ENCODE measurements at places on chromosomes 11 and 22.

DNA sequence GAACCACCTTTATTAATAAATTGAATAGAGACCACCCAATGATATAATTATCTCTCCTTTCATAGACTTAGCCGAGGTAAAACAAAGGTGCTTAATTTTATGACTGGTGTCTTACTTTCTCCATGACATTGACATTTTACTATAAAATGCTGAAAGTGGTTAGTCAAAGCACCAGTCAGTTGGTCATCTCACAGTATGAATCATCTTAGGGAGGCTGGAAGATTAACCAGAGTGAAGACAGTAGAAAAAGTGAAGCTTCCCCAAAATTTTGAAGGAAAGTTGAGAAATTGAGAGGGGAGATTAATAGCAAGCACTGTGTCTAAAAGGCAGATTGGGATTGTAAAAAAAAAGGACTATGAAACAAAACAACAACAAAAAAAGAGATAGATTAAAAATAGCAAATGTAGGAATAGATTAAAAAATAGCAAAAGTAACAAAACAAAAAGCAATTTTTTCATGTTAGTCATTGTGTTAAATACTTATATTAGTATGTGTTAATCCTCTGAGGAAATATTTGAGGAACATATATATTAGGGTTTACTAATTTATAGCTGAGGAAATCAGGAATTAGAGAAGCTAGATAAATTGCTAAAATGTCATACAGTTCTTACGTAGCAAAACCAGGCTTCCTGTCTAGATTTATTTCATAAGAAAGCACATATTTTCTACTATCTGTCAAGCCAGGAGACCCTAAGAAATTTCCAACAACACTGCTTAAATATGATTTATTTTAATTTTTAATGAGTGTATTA, 557.3 kb upstream of the ANO5 start:
- no peak for DNase-seq

DNA sequence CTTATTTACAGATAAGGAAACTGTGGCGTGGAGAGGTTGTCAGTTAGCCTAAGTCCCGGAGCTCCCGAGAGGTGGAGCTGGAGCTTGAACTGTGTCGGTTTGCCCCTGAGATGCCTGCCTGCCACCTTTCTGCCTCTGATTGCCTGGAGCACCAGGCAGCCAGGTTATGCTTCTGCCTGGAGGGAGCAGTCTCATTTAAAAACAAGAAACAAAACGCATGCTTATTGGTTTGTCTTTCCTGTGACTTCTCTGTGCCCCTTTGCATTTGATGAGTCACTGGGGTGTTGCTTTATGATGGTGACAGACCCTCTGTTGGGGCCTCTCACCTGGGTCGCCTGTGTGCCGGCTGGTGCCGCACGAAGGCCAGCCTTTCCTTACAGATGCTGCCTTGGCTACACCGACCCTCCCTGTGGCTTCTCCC, 12.2 kb downstream of the AP2A2 start:
- DNase-seq: no peak

GRCh38 chr11:126997196-126997595, 3.4 kb downstream of the KIRREL3 start:
- DNase-seq: no peak

- no peak for DNase-seq
Measured at GRCh38 chr11:73752216-73752867, 8.5 kb downstream of the RAB6A start.

DNA sequence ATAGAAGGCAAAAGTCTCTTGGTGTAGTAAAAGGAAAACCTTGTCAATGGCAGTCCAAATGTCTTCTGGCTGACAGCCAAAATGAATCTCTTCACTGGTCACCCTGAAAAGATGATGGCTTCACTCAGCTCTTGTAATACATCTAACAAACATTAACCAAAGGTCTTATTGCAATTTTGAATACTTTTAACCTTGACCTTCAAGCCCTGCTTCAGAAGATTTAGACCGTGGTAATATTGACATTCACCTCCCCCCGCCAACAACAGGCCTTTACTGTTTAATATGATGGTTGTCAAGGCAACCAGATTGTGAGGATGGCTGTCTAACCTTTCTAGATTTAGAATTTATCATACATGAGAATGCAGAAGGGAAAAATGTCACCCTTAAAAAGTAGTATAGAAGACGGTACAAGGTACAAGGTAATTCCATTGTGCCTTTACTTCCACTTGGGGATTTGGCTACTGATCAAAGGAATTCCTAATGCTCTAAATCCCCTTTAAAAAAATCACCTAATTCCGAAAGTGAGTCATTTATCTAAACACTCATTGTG, 342.3 kb downstream of the LARGE1 start:
- no peak for DNase-seq

- DNase-seq: no peak
Measured at GRCh38 chr22:25496396-25497064, 67.9 kb upstream of the GRK3 start.

GRCh38 chr11:32071811-32072210, 19.1 kb upstream of the RCN1 start:
- peak; percentile 54 for DNase-seq

DNA sequence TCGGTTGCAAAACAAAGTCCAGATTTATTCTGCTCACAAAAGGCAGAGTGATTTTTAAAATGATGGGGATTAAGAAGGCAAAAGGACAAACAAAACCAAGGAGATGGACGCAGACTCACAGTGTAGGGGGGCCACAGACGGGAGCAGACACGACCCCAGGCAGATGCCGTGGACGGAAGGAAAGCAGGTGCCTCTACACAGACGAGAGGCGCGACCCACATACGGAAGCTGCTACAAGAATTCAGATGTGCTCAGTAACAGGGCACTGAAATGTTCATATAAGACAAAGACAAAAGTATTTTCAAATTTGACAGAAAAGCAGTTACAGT, 148.9 kb downstream of the BRD1 start:
- no peak for DNase-seq

- no peak for DNase-seq
Measured at GRCh38 chr22:17303441-17303839, 65.8 kb upstream of the CECR2 start.

DNA sequence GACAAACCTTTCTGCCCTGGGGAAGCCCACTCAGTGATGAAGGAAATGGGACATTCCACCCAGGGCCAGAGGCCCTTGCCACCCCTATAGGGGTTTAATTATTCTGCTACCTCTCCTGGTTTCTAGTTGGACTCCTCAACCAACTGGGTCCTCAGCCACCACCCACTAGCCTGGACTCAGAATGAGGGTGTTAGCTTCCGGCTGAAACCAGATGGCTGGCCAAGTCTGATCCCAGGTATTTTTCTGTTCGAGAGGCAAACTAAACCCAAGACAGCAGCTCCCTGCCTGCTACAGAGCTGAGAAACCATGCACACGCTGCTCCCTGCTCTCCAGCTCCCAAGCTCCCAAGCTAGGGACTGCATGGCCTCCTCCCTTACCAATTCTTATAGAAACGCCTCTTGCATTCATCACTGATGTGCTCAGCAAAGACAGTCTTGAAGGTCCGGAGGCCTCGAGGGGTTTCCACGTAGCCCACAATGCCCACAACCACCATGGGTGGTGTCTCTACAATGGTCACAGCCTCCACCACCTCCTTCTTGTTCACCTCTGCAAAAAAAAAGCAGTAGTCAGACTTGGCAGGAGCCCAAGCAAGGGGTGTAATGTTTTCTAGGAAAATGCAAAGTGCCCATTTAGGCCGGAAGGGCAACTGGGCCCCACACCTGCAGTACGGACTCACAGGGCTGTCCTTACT, 2.2 kb downstream of the RPL3 start:
- DNase-seq: no peak

DNA sequence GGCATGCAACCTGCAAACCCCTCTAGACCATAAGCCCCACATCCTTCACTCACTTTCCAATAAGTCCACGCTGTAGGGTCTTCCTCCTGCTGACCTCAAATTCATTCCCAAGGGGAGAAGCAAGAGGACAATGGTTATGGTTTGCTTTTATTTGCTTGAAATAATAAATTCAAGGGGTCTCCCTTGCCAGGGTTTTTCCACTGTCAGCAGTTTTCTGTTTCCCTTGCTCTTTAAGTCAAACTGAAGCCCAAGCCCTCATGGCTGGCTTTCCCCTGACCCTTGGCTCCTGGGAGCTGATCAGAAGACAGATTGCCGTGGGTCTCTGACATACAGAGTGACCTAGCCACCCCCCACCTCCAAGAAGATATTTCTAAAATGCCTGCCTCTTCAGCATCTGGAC, 3.9 kb downstream of the SLC1A2 start:
- no peak for DNase-seq

- DNase-seq: no peak
Measured at GRCh38 chr11:7967826-7968225, 2.6 kb upstream of the NLRP10 start.

DNA sequence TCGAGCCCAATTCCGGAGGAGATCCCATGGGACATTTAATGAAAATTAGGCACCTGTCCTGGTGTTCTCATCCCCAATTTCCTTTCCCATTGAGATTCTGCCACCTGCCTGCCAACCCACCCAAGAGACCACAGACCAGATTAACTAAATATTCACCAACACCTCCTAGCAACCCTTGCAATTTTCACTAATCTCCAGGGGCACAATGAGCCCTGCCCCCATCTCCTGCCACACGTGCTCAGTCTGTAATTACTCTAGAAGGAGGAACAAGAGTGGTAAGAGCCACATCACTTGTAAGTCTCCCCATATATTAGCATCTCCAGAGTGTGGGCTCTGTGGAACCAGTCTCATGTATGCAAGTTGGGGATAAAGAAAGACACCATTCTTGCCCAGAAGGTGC, 38.0 kb downstream of the IL18BP start:
- no peak for DNase-seq

- no peak for DNase-seq
Measured at GRCh38 chr11:78853521-78853920, 278.9 kb upstream of the NARS2 start.

DNA sequence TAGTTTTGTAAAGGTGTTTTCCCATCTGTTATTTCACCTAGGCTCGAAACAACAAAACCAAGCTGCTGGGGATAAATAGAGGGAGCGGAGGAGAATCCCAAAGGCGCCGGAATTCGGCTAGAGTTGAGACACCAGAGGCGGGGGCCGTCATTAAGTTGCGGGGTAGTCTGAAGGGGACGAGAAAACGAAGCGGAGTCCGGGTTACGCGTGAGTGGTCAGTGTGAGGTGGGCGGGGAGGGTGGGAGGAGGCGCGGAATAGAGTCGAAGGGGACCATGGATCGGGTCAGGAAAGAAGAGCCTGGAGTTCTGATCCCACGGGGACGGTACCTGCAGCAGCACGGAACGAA, 361 bp downstream of the SRPRA start:
- no peak for DNase-seq

- DNase-seq: no peak
Measured at GRCh38 chr11:107706531-107706930, 5.3 kb downstream of the SLN start.

DNA sequence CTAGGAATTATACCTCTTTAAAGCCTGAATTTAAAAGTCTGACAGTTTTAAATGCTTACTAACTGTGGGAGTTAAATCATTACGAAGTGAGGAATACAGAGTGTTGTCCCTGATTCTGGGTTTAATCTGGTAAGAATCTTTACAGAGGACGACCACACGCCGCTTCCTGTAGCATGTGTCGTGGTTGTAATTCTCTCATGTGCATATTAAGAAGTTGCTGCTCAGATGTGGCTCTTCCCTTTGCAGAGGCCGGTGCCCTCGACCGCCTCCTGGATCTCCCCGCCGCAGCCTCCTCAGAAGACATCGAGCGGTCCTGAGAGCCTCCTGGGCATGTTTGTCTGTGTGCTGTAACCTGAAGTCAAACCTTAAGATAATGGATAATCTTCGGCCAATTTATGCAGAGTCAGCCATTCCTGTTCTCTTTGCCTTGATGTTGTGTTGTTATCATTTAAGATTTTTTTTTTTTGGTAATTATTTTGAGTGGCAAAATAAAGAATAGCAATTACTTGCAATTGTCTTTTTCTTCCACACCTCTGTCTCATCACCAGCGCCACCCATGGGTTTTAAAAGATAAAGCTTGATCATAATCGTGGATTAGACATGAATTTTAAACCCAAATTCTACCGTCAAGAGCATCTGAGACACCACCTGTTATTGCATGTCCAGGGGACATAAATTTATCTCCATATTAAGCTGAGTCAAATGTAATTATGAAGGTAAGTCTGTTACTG, 6.5 kb downstream of the GAL start:
- no peak for DNase-seq

DNA sequence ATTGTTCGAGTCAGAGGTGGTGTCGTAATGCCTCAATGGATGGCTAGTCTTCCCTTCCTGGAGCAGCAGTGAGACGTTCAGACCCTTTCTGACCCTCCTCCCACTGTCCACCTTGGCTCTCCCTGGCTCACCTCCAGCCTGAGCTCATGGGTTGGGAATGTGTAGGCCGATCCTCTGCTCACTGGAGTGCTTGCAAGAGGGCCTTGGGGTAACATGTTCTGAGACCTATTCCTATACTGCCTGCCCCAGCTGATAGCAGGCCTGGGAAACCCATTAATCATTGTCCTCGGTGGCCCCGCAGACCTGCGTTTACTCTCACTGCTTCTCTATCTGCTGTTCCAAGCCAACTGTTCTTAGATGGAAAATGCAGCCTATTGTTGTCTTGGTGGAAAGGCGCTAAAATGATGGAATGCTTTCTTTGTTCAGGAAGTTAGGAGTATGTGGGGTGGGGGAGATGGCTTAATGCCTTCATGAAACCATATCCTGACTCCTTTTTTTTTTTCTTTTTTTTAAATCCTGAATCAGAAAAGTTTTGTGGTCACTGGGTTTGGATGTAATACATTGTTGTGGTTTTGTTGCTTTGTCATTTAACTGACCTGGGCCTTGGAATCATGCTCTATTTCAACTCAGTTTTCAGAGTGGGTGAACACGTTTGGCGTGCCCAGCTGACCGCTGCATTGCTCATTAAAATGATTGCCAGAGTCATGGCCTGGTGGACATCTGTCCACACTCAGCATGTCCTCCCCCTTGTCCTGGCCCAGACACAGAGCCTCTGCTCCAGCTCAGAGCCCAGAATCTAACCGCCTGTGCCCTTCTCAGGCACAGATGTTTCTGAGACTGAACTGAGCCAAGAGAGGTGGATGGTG, 72.5 kb downstream of the MICAL2 start:
- DNase-seq: peak; percentile 91

DNA sequence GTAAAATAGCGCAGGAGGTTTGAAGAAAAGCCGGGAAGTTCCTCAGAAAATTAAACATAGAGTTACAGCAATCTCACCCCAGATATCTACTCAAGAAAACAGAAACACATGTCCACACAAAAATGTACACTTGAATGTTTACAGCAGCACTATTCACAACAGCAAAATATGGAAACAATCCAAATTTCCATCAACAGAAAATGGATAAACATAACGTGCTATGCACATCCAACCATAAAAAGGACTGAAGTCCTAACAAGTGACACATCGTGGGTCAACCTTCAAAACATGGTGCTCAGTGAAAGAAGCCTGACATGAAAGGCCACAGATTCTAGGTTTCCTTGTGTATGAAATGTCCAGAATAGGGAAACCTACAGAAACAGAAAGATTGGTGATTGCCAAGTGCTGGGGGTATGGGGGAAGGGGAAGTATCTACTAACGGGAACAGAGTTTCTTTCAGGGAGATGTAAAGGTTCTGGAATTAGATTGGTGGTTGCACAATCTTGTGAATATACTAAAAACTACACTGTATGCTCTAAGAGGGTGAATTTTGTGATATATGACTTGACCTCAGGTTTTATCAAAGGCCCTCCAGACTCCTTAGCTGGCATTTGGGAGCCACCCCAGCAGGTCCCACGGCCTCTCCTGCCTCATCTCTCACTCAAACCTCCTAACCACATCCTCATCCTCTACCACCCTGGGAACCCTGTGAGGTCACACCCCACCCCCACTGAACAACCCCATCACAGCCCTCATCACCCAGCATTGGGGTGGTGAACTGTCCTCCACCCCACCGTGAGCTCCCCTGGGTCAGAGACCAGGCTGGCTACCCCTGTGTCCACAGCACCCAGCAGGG, 69.2 kb upstream of the PRR5 start:
- DNase-seq: no peak
